Right kidney (tissue), 9 donors: ENCODE measurements at places on chromosomes 7 and 10.
A peak's percentile ranks its signal among the peaks of the same experiment; 100 is the strongest.

- no peak for DNase-seq
Measured at GRCh38 chr7:2048531-2048930, 184.2 kb downstream of the MAD1L1 start.

DNA sequence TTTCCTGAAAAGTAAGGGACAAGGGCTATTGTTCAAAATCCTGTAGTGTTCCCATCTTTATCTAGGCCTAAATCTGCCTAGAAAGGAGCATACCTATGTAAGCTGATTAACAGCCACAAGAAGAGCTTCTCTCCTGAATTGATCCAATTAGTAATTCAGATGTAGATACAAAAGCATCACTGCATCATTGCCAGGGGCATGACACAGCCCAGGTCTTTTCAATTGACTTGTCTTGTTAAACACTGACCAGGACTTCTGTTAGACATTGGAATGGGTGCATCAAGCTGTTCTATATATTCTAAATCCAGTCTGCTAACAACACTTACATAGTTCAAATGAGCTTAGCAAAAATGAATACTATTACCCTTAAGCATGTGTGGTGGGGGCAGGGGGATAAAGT lies 589.2 kb downstream of the INHBA start:
- DNase-seq, result no peak

- DNase-seq, result no peak
Measured at GRCh38 chr7:42278344-42278743, 41.3 kb upstream of the GLI3 start.

DNA sequence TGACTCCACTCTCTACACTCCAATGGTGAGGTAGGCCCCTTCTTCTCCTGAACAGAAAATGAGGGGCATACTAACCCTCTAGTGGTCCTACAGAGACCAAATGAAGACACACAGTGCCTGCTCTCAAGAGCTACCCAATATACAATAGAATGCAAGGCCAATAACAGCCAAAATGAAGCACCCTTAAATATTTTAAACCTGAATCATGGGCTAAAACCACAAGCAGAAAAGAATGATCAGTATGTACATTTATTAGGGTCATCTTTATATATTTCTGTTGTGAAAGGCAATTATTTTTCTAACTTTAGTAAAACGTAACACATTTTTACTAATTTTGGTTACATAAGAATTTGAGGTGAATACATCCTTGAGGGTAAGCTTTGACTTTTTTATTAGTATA lies 49.9 kb upstream of the COL1A2 start:
- no peak for DNase-seq

DNA sequence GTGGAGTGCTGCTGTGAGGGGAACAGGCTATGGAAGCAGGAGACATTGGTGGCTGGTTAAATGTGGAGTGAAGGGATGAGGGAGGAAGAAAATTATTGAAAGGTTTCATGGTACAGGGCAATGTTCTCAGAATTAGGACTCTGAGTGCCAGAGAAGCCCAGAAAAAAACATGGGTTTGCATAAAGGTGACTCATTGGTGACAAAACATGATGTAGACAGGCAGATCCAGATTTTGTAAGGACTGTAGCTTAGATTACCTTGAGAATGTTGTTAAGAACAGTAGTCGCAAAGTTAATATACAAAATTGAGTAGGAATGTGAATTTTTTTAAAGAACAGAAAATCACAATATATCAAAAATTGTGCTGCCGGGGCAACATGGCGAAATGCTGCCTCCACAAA lies 134.9 kb upstream of the ZNF438 start:
- no peak for DNase-seq

- no peak for DNase-seq
Measured at GRCh38 chr10:46236941-46237681, 49.7 kb upstream of the ANTXRL start.

GRCh38 chr10:63712717-63713115 lies 191.5 kb downstream of the REEP3 start:
- DNase-seq, result no peak

DNA sequence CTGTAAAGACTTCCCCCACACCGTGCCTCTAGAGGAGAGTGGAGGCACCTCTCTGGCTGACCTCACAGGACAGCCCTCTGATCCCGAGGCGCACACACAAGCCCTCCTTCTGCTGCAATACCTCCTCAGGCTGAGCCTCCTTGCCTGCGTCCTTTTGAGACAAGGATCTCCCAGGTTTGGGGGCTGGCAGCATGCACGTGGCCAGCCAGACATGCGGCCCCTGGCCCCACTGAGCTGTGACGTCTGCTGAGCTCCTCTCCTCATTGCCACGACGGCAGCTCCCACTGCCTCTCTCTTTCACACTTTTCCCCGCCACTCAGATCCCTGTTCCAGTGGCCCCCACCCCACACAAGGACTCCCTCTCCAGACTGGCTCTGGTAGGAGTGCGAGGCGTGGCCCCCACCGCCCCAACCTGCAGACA lies 12.2 kb upstream of the DNAAF5 start:
- DNase-seq, result no peak

DNA sequence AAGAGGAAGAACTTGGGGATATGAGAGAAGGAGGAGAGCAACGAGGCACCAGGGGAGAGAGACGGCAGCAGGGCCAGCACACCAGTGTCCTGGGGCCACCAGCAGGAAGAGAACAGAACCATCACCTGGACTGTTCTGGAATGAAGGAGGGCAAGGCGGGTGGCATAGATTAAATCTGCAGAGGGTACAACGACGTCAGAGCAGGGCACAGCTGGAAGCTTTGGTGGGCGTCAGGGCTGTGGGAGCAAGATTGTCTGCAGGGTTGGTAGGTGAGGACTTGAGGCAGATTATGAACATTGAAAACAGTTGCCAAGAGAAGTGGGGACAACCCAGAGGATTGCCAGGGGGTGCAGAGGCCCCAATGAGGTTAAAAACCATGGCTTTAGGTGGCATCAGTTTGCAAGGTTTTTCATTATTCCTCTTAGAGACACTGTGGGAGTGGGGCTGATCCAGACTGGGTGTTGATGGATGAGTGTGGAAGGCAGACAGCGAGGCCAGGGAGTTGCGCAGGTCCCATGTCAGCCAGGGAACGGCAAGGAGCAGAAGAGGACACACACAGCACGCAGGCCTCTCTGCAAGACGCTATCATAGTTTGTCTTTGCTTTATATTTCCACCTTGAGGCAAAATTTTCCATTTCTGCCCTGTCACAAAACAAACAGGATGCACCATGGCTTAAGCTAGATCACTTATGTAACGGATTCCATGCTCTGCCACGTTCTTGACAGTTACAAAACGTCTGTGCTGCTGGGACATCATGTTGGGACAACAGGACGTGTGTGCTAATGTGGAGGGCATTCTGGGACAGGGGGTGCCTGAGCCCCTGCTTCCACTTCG lies 52.5 kb upstream of the LEP start:
- no peak for DNase-seq

- DNase-seq, result no peak
Measured at GRCh38 chr7:28832669-28833068, 125.5 kb downstream of the TRIL start.

GRCh38 chr7:117666031-117666430 lies 186.2 kb downstream of the CFTR start:
- no peak for DNase-seq

GRCh38 chr10:123402656-123403055 lies 248.5 kb downstream of the BUB3 start:
- DNase-seq, result no peak

- no peak for DNase-seq
Measured at GRCh38 chr10:127175357-127176110, 20.9 kb downstream of the INSYN2A start.

DNA sequence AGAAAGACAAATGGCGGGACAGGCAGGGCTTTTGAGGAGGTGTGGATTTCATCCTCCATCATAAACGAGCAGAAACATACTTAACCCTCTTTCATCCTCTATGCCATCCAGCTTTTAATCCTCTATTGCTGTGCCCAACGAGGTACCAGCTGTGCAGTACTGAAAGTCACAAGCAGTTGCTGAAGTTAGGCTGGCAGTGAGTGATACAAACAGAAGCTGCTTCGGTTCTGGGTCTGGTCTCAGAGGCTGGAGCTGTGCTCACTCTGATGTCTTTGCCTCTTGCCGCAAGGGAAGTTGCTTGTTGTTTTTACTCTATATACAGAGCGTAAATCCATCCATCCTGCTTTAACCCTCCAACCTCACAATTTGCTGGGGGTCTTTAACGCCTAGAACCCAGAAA lies 235.2 kb downstream of the CELF2 start:
- DNase-seq, result no peak

- DNase-seq, result no peak
Measured at GRCh38 chr7:23338439-23338838, 39.3 kb downstream of the MALSU1 start.

- no peak for DNase-seq
Measured at GRCh38 chr10:120666308-120666707, 184.9 kb upstream of the WDR11 start.

DNA sequence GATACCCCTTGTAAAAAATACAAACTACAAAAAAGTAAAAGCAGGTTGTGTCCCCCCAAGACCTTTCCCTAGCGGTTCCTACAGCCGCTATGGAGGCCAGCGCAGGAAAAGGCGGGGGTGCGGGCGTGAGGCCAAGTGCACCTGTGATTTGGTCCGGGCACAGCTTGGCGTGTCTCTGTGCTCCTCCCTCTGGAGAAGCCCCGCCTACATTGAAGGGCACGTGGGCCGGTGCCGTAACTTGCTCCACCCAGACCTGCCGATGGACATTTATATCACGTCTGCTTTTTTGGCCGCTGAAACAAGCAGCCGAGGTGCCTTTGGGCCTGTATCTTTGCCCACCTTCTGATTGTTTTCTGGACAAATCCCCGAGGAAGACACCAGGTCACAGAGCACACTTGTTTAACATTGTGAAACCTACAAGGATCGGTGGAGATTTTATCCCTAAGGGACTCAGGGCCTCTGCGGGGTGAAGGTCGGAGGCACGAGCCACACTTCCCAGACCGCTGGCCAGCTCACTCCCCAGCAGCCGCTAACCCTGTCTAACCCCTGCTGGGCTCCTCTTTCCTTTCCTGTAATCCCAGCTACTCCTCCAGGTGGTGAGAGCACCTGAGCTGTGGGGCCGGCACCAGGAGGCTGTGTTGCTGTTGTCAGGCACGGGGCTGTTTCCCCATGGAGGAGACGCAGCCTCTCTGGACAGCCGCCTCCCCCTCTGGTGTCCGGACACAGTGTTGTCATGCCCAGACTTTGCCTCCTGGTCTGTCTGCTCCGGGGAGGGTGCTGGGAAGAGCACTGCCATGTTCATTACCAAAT lies 18.8 kb upstream of the INPP5A start:
- DNase-seq, result peak; percentile 68

DNA sequence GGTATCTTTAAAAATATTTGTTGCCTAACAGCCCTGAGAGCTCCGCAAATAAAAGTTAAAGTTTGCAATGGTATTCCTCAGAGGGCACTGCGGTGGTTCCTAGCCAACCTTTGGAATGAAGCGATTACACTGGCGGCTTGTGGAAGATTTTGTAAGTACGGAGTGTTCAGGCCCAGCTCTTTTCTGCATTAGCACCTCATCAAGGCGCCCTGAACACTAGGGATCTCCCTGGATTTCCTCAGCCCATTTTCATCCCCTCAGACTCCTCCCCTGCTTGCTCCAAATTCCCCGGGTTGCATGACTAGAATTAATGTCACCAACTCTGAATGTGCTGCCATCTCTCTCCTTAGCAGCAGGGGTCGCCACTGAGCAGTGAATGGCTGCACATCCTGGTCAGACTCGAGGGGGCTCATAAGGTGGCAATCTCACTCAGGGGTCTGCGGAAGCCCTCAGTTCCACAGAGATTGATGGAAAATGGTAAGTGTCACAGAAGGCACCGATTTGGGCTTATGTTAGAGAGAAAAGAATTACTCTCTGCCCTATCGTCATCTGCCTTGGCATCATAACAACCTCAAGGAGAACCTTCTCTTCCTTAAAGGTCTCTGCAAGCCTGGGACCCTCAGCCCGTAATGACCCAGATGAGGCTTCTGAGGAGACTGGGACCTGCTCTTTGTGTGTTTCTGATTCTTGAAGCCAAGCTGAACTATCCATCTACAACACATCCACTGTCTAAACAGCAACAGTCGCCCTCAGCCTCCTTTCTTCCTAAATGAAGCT lies 262.8 kb upstream of the AOAH start:
- DNase-seq, result peak; percentile 39

DNA sequence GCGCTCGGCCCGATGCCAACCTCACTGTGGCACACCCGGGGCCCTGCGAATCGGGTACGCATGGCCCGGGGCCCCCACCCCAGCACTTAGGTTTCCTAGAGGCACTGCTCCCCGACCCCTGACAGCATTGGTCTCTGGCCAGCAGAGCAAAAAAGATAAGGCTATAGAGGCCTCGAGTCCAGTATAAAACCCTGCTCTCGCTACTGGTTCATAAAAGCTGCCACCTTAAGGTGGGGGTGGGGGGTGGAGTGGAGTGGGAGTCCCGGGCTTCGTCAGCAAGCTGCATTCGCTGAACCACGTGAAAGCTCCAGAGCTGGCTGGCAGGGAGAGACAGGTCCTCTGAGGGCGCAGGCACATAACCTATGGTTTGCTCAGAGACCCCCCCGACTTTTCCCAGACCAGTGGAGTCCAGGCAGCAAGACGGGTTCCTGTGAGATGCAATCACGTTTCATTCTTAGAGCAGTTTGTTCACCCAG lies 1.3 kb downstream of the KAZALD1 start:
- no peak for DNase-seq

- DNase-seq, result no peak
Measured at GRCh38 chr7:148944935-148945934, 61.1 kb upstream of the EZH2 start.

DNA sequence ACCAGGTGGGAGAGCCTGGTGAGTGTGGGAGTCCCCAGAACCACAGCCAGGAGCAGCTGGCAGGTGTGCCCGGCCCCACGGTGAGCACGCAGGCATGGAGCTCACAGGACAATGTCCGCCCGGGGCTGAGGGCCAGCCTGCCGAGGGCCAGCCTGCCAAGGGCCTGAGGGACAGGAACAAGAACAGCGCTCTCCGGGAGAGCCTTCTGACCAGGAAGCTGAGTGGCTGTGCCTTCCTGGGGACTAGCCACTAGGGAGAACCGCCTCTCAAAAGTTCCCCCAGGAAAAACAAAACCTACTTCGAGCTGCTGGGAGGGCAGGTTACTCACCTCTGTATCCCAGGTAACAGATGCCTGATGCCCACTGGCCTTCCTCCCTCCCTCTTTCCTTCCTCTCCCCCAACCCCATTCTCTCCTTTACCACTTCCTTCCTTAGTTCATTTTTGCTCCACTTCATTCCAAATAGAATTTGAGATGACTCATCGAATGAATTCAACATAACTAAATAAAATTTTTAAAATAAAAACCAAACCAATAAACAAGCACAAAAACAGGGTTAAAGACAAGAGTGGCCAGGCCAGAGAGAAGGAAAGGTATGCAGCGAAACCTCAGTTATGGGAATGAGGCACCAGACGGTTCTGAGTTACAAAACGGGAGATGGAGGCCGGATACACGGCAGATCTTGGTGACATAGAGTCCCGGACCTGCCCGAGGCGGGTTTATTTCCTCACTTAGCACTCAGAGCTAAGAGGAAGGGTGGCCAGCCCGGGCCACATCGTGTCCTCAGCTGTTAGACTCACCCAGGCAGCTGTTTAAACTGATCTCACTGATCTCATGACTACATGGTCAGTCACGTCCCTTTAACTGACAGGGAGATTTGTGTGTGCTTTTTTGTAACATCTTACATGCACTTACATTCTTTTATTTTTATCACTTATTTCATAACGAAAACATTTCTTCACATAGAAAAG lies 128.5 kb downstream of the TNS3 start:
- DNase-seq, result no peak

GRCh38 chr7:151232917-151233701 lies 826 bp downstream of the CHPF2 start:
- no peak for DNase-seq
